ENCODE measurements at places on chromosomes 2 and 18.
A peak's percentile ranks its signal among the peaks of the same experiment; 100 is the strongest.

DNA sequence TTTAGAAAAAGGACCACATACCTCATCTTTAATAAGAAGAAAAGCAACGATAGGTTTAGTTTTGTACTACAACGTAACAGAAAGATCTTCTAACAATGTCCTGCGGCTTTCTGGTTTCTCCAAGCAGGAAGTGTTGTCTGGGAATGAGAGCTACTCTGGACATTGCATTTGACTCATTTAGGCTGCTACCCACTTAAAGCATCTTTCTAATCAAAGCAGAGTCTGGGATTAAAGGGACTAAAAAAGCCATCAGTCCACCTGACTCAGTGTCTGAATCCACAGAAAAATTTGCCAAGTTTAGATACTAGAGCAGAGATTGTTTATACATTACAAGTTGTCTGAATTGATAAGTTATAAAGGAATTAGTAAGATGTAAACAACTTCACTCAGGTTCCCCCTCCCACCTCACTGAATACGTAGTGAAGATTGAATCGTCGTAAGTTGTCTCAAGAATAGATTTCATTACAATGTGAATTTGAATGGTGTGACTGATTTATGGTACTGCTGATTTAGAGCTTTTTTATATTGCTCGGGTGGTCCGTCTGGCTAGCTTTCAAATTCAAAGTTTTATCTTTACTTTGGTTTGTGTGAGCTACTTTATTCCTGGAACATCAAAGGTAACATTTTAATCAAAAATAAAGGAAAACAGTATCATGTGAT, 70.2 kb upstream of the SMIM21 start:
- DNase-seq, result no peak

- DNase-seq, result no peak
These were observed 771.0 kb upstream of the CDH7 start for GRCh38 chr18:64979791-64980190.

GRCh38 chr18:35524226-35524625, 26.5 kb upstream of the INO80C start:
- no peak for DNase-seq

DNA sequence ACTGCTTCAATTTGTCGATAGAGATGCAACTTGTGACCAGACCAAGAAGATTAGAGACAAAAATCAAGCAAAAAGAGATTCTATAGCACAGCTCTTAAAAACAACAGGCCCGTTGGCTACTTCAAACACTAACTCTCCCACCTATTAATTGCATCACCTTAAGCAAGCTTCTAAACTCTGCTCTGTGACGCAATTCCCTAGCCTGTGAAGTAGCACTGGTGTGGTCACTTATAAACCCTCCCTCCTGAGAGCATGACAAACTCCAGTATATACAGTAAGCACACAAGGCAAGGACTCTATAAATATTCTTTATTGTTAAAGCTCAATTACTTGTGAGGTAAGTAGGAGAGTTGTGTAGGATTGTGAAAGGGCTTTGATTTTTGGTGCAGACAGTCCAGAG, 72.3 kb downstream of the CMPK2 start:
- peak; percentile 67 for DNase-seq

GRCh38 chr2:127061375-127062273, 45.3 kb downstream of the BIN1 start:
- DNase-seq, result no peak

Measured in NB4 (cell line).